GF-D8 (cell line): ENCODE measurements at places on chromosomes 16 and 17.

- DNase-seq = peak; percentile 53
These were observed 84.9 kb upstream of the CBX4 start for GRCh38 chr17:79923974-79924638.

DNA sequence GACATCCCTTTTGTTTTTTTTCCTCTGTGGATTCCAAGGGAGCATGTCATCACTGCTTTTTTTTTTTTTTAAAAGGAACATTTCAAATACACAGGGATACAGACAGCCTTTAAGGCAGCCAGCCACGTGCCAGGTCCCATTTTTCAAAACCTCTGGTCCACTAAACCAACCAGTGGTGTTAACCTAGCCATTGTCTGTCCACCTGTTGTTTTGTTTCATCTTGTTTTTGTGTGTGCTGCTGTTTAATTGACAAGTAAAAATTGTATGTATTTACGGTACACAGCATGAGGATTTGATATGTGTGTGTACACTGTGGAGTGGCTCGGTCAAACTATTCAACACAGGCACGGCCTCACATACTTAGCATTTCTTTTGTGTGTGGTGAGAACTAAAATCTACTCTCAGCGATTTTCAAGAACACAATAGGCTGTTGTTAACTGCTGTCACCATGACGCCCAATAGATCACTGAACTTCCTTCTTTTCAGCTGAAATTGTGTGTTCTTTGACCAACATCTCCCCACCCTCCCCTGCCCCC, 19.2 kb downstream of the TMEM114 start:
- peak; percentile 17 for DNase-seq

DNA sequence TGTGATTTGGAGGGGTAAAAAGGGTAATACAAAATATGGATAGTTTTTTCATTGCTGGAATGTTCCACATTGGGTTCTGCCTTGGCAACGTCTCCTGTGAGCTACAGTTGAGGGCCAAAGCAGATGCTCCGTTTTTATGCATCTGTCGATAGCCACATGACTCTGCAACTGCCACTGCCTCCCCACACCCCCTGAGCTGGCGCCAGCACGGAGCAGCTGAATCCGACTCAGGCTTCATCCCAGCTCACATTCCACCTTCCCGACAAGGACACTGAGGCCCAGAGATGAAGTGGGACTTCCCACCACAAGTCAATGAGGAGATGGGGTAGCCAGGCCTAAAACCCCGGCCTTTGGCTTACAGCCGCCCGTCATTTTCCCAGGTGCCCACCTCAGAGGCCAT, 334.1 kb downstream of the CDH13 start:
- DNase-seq = no peak

DNA sequence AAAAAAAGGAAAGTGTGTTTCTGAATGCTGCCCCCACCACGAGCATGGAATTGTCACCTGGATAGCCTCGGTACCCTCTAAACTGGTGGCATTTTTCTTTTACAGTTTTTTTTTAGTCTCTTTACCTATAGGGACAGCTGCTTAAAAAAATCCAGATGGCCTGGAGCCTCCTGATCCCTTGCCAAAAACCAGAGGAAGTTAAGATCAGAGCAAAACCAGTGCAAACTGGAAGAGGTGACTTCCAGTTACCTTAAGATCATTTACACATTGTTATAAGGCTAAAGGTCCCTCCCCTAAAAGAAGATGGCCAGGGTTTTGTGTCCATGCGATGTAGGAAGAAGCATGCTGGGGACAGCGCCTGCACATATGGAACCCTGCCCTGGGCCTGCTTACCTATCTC, 3.5 kb downstream of the MEFV start:
- no peak for DNase-seq

GRCh38 chr17:70813355-70813930, 644.1 kb downstream of the KCNJ2 start:
- DNase-seq = no peak

- DNase-seq = no peak
These were observed 44.0 kb upstream of the TAC4 start for GRCh38 chr17:49891694-49892389.

- DNase-seq = no peak
These were observed 185.4 kb upstream of the ZFHX3 start for GRCh38 chr16:73233329-73233765.

DNA sequence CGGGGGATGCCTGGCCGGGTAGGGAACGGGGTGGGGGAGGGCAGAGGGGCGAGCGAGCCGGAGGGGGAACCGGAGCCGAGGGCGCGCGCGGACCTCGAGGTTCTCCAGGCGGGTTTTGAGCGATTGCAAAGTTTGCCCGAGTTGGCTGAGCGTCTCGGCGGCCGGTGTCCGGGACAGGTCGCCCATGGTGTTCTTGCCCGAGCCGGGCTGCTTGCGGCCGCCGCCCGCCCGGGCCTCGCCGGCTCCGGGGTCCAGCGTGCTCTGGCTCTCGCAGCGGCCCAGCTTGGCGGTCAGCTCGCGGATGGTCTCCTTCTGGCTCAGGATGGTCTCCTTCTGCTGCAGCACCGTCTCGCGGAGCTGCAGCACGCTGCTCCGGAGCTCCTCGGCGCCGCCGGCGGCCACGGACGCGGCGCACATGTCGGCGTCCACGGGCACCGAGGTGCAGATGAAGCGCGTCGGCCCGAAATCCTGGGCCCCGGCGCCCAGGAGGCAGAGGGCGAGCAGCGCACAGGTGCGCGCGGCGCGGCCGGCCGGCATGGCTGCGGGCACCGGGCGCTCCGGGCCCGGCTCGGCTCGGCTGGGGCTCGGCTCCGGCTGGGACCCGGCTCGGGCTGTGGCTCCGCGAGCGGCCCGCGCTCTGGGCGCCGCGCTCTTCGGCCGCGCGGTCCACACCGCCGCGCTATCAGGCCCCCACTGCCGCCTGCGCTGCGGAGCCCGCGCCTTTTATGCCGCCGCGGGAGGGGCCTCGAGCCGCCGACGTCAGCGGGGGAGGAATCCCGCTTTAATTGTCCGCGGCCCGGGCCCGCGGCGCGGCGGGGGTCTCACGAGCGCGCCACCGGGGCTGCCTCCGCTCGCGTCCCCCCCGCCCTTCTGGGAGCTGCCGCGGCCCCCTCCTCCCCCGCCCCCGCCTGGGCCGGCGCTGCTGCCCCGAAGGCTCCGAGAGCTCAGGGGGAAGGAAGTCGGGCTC, at the start of gene NPTX1:
Gene NPTX1, minus strand, starts transcription at position 698 of the 967 bp plus-strand sequence. Its CDS starts 161 bp downstream, at position 537.
- DNase-seq = no peak

- DNase-seq = no peak
These were observed 1.9 kb downstream of the GPR142 start for GRCh38 chr17:74369221-74369620.

DNA sequence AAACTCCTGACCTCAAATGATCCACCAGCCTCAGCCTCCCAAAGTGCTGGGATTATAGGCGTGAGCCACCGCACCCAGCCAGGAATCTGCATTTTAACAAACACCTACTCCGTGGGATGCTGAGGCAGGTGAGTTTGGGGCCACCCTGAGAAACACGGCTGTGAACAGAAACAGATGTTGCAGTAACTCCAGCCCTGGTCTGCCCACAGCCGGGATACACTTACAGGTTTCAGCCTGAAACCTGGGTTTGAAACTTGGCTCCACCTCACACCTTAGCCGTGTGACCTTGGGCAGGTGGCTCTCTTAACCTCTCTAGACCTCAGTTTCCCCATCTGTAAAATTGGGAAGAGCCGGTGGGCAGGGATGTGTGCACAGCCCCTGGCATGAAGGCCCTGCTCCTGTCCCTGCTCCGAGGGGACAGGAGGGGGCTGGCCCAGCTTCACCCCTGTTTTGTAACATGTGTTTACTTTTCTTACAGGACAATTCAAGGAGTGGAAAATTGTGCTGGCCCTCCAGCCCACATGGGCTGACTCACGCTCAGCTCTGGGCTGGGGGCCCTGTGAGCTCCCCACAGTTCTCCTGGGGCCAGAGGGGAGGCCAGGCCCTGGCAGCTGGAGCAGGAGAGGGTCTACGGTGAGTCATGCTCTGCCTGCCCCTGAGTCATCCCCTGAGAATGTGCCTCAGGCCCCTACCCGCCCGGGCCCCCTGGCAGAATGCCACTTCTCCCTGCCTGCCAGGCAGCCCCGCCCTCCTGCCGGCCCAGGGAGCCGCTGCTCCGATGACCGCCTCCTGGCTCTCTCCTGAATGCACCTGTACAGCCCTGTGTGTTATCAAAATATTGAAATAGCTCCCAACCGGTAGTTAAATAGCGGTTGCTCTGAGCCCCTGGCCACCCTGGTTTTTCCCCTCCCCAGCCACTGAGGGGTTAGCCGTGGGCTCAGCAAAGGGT, 7.7 kb upstream of the PPL start:
- no peak for DNase-seq

DNA sequence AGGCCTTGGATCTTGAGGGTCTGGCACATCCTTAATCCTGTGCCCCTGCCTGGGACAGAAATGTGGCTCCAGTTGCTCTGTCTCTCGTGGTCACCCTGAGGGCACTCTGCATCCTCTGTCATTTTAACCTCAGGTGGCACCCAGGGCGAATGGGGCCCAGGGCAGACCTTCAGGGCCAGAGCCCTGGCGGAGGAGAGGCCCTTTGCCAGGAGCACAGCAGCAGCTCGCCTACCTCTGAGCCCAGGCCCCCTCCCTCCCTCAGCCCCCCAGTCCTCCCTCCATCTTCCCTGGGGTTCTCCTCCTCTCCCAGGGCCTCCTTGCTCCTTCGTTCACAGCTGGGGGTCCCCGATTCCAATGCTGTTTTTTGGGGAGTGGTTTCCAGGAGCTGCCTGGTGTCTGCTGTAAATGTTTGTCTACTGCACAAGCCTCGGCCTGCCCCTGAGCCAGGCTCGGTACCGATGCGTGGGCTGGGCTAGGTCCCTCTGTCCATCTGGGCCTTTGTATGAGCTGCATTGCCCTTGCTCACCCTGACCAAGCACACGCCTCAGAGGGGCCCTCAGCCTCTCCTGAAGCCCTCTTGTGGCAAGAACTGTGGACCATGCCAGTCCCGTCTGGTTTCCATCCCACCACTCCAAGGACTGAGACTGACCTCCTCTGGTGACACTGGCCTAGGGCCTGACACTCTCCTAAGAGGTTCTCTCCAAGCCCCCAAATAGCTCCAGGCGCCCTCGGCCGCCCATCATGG, 4.0 kb upstream of the ADGRG3 start:
- DNase-seq = no peak

GRCh38 chr16:30567160-30567990, 4.1 kb downstream of the ZNF688 start:
- DNase-seq = no peak

DNA sequence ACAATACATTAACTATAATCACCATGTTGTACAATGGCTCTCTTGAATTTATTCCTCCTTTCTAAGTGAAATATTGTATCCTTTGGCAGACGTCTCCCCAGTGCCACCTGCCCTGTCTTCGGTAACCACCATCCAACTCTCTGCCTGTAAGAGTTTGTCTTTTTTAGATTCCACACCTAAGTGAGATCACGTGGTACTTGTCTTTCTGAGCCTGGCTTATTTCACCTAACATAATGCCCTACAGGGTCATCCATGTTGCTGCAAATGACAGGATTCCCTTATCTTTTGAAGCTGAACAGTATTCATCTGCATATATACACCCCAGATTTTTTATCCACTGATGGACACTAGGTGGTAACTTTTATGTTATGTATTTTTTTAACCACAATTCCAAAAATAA, 24.2 kb downstream of the ORC6 start:
- no peak for DNase-seq

GRCh38 chr17:57677301-57677700, 67.8 kb downstream of the CCDC182 start:
- no peak for DNase-seq

DNA sequence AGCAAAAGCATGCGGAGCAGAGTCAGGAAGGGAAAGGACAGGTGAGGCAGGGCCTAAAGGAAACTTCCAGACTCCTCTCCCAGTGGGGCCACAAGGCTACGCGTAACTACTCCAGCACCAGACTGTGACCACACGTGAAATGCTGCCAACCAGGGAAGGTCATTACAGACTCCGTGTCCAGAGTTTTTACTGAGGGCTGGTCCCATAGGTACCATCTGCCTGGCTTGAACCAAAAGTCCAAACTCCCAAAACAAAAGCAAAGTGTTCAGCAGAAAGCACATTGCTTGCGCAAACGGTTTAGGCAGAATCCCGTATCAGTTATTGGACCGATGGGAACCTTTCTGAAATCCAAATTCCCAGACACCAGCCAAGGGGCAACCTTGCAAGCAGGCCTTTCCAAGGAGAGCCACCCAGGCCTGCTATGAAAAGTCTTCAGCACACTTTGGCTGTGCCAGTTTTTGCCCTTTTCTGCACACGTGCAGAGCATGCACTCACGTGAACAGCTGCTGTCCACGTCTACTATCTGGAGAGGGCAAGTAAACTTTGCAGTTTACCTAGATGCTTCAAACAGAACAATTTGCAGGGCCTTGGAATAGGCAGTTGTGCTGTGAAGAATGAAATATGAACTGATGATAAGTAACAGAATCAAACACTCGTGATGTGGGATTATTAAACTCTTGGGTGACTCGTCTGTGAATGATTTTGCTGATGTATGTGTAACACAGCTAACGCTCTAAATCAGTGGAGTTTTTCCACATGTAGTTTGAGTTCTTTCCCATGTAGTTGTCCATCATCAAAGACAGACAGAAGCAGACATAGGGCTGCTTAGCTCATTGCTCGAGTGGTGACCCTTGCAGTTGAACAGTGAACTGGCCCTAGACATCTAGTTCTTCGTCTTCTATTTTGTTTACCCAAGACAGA, 58.1 kb upstream of the CRISPLD2 start:
- no peak for DNase-seq

DNA sequence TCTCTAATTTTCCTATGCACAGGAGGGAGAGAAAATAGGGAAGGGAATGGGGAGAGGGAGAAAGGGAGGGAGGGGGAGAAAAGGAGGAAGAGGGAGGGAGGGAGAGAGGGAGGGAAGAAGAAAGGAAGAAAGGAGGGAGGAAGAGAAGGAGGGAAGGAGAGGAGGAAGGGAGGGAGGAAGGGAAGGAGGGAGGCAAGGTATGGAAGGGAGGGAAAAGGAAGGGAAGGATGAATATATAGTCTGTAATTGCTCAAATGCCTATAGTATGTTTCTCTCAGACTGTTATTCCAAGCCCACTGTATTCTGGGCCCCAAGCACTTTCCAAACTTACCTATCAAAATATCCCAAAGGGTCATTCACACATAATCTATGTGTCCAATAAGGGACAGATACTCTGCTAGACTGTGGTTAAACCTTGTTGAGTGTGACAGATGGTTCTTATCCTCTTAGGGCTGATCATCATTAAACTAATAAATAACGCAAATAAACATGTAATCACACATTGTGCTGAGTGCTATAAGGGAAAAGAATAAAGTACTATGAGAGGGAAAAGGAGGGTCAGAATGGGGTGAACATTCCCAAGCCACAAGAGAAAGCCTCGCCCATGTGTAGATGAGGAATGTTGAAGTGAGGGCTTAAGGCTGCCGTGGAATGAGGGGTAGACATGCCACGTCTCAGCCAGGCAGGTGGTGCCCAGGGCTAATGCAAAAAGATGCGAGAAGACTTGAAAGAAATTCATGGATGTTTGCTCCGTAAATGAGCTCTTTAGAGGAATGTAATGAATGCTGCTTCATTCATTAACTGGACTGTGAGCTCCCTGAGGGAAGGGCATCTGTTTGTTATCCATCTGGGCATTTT, 30.6 kb downstream of the ASIC2 start:
- DNase-seq = no peak

GRCh38 chr17:70857351-70857750, 688.0 kb downstream of the KCNJ2 start:
- no peak for DNase-seq
